ENCODE measurements at places on chromosomes 6 and 20. TPM values are rescaled to one million over a fixed set of nuclear protein-coding genes. Genes with fewer than 3 reads are reported as not detected.
A peak's percentile ranks its signal among the peaks of the same experiment; 100 is the strongest.

GRCh38 chr6:160929831-160930230 is 61.7 kb upstream of the MAP3K4 start:
- DNase-seq = no peak

- no peak for DNase-seq
Observed at GRCh38 chr6:16504609-16505008, 256.7 kb downstream of the ATXN1 start.

MAS1 gene
- not detected for total RNA-seq

- no peak for DNase-seq
Observed at GRCh38 chr6:72659754-72660153, 37.9 kb downstream of the KCNQ5 start.

DNA sequence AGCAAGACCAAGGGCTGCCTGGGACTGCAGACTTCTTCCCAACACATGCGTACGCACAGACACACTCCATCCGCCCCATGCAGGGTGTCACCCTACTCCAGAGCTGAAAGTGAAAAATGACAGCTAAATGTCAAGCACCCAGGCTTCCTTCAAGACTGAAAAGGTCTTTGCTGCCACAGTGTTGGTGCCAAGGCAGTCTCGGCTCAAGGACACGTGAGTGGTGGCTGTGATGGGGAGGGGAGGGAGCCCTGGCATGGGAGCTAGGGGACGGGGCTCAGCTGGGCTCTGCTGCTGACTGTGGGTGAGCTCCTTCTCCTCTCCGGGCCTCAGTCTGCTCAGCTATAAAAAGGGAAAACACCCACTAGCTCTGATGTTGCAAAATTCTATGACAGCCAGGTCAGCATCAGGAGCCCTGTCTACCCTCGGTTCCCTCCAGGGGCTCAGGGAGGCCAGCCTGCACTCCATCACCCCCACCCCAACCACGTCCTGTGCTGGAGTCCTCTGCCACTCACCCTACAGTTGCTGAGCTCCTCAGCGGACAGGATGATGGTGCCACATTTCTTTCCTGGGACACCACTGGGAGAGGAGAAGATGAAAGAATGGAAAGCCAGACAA is 47.6 kb downstream of the CPNE5 start:
- no peak for DNase-seq

- peak; percentile 59 for DNase-seq
Observed at GRCh38 chr6:57021086-57021720, 25.3 kb upstream of the KIAA1586 start.

CAGE1 gene
- under 0.01 TPM for total RNA-seq

DNA sequence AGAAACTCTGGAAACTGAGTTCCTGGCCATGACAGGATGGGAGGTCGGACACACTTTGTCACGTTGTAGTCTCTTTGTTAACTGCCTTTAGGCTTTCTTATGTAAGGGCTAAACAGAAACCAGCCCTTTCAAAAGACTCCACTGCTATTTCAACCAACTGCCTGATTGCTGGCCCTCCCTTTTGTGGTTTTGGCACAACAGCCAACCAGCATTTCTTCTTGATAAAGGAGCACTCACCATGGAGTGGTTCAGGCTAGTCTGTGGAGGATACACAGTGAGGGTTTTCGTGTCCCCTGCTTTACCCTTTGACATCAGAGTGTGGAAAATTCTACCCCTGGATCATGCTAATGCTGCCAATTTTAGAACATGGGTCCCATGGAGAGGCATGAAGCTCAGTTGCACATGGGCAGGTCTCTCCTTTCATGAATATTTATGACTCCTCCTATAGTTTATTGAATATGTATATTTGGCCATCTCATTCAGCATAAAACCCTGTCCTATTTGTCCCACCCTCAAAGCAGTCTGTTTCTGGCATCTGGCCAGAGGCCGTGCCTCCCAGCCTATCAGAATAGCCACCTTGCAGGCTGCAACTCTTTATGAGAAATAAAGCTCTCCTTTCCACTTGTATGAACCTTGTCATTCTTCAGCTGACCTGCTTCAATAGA is 148.3 kb downstream of the HS3ST5 start:
- DNase-seq = peak; percentile 2

- no peak for DNase-seq
Observed at GRCh38 chr6:85422996-85423395, 26.9 kb upstream of the NT5E start.

GRCh38 chr20:17605131-17605660 is 35.3 kb downstream of the DSTN start:
- DNase-seq = no peak

GRCh38 chr20:4366076-4366475 is 350.7 kb upstream of the RNF24 start:
- no peak for DNase-seq

GMDS gene
- 3.9 TPM for total RNA-seq

PARD6B gene
- 6.5 TPM for total RNA-seq

CALHM5 gene
- 7.7 TPM for total RNA-seq

DNA sequence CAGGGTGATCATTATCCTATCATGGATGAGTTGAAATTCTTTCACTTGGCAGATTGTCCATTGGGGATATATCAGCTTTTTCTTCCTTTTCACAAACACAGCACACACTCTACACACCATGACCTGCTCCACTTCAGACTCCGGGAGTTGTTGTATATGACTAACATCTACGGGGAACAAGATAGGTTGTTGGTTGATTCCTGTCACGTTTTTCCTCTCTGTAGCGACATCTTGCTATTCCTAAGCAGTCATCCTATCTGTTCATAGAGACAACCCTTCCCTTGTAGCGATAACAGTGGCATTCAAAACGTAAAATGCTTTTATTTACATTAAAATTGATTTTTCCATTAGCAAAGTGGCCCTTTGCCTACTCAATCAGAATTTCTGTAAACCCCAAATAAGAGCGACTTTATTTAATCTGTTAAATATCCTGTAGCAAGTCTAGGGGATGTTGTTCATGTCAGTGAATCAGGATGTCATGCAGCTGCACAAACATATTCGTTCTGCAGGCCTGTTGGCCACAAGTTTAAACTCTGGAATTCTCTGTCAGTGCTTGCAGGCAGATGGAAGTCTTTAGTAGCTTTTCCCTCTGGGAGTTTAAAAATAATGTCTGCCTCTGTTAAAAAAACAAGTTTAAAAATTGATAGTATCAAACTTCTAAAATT is 23.1 kb downstream of the PHACTR2 start:
- peak; percentile 79 for DNase-seq
